Stimulated activated CD4-positive, alpha-beta T cell treated with anti-CD3 and anti-CD28 coated beads, TNF-alpha, amount 100 ng/mL, for 4 hours (primary cell): ENCODE measurements at places on chromosomes 4 and X.

- DNase-seq, result no peak
Observed at GRCh38 chrX:83658731-83659130, 150.6 kb downstream of the POU3F4 start.

DNA sequence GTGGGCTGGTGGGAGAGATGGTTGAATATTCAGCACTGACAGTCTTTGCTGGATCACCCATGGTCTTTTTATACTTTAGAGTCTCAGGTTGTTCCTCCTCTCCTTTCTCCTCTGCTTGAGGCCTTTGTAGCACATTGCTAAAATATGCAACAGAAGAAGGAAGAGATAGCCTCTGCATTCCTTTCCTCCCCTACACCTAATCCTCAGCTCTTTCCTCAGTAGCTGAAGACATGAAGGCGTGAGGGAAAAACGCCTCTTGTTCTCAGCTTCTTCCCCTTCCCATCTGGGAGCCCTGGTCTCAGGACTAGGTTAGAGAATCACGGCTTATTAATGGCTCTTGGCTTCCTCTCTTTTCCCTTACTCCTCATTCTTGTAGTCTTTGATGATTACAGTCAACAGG is 76.8 kb downstream of the RNF150 start:
- no peak for DNase-seq

GRCh38 chr4:5403746-5404497 is 304.4 kb downstream of the EVC2 start:
- no peak for DNase-seq

- DNase-seq, result no peak
Observed at GRCh38 chrX:15751155-15751819, 13.2 kb downstream of the CA5B start.

DNA sequence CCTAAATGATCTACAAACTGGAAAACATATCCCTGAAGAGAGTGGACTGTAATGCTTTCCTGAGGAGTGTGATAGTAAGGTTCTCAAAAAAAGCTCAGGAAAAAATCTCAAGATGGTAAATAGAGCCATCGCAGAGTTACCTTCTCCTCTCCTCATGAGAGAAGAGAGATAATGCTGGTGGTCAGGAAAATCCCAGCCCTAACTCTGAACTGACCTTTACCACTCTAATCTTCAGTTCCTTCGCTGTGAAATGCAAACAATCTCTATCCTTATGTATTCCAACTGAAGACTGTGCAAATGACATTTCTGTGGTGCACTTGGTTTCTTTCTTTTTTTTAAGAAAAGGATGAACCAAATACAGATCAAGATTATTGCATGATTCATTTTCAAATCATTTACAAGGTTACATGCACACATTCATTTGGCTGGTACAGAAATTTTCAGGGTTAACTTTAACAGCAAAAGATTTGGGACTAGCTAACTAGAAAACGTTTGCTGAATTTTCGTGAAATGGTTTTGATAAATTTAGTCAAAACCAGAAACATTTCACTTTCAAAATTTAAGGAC is 8.3 kb downstream of the PPM1K start:
- no peak for DNase-seq

- no peak for DNase-seq
Observed at GRCh38 chr4:149296503-149296902, 519.1 kb downstream of the IQCM start.

DNA sequence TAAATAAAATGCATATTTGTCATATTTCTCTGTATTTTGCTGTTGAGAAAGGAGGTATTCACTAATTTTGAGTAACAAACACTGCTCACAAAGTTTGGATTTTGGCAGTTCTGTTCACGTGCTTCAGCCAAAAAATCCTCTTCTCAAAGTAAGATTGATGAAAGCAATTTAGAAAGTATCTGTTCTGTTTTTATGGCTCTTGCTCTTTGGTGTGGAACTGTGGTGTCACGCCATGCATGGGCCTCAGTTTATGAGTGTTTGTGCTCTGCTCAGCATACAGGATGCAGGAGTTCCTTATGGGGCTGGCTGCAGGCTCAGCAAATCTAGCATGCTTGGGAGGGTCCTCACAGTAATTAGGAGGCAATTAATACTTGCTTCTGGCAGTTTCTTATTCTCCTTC is 3.3 kb downstream of the HTT start:
- DNase-seq, result no peak

DNA sequence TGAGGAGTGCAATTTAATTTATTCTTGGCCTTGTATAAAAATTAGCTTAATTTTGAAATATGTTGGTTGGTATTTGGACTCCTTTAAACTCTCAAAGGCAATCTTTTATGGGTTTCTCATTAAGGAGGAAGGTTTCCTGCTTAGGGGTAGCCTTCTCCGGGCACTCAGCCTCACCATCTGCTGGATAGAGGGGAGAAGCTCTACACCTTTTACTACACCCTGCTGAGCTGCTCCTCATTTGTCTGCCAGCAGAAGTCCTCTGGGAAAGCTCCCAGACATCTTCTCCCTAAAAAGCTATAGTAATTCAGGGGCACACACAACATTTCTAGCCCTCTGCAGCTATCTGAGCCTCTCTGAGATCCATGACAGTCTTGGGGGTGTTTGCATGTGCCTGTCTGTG is 179.1 kb downstream of the SOWAHB start:
- DNase-seq, result no peak

GRCh38 chrX:153909024-153909979 is 4.8 kb downstream of the AVPR2 start:
- no peak for DNase-seq

DNA sequence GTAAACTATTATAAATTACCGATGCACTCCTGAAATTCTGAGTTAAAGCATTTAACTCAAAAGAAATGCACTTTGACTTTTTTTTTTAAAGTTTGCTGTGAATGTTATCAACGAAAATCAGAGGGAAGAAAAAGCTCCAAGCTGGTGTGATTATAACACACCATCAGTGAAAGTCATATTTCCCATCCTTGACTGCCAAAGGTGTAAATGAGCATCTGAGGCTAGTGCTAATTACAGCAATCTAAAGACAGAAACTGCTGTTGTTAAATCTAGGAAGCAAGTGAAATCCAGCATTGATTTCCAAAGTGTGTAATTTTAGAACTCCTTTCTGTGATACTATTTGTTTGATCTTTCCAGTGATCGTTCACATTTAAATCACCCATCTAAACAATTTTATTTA is 1538.8 kb downstream of the TECRL start:
- no peak for DNase-seq

GRCh38 chr4:139676913-139677585 is 11.4 kb downstream of the MGST2 start:
- DNase-seq, result no peak

- DNase-seq, result no peak
Observed at GRCh38 chr4:114603497-114603896, 4.9 kb downstream of the UGT8 start.

DNA sequence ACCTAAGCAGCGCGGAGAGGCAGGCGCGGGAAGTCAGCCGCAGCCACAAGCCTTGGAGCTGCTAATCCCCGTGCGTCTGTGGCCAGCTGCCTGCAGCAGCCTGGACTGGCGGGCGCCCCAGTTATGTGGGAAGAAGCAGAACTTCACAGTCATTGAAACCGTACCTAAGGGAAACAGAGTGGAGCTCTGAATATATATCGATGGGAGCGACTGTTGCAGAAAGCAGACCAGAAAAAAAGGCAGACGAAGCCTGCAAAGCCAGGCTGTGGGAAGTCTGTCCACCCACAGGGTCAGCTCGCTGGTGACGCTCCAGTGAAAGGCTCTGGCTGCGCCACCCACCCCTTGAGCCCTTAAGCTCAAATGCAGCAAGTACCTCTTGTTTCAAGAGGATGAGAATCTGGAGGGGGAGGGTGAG is 24.7 kb downstream of the KCNE5 start:
- no peak for DNase-seq
